ENCODE measurements at places on chromosomes 3 and 15.

- DNase-seq = no peak
These were observed 80.2 kb upstream of the C15orf39 start for GRCh38 chr15:75121491-75121890.

GRCh38 chr3:31882895-31883294 lies 98.2 kb downstream of the OSBPL10 start:
- no peak for DNase-seq

DNA sequence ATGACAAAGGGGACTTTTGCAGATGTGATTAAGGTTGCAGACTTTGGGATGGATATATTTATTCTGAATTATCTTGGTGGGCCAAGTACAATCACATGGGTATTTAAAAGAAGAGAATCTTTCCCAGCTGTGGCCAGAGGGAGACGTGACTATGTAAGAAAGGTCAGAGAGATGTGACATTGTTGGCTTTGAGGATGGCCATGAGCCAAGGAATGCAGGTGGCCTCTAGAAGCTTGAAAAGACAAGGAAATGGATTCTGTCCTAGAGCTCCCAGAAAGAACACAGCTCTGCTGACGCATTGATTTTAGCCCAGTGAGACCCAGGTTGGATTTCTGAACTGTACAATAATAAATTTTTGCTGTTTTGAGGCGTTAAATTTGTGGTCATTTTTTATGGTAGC lies 616.0 kb upstream of the TBL1XR1 start:
- DNase-seq = no peak

- no peak for DNase-seq
These were observed 164.8 kb downstream of the AKAP13 start for GRCh38 chr15:85545185-85545584.

- no peak for DNase-seq
These were observed 66.2 kb downstream of the KLF13 start for GRCh38 chr15:31392761-31393401.
